ENCODE measurements at places on chromosomes 13 and 19.

GRCh38 chr19:31261019-31261602 is 88.1 kb downstream of the TSHZ3 start:
- no peak for DNase-seq

- DNase-seq = no peak
Observed at GRCh38 chr19:34310494-34310981, 54.5 kb upstream of the GPI start.

- DNase-seq = peak; percentile 81
Observed at GRCh38 chr19:36771261-36772231, 1.1 kb downstream of the ZNF850 start.

- DNase-seq = peak; percentile 33
Observed at GRCh38 chr13:43572656-43573360, 214.0 kb downstream of the ENOX1 start.

DNA sequence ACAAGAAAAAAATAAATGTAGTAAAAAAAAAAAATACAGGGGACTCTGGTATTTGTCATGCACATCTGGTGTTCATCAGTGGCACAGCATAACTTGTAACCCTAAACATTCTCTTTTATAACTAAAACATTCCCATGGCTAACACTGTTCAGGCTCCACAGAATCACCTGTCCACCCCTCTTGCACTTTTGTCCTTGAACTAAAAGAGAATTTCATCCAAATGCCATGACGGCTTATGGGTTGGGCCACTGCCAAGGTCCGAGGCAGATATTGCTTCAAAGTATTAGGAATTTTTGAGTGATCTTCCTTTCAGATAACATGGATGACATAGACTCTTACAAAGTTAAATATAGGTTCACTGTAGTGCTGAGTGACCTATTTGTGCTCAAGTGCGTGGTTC is 25.7 kb upstream of the SERP2 start:
- DNase-seq = peak; percentile 55

DNA sequence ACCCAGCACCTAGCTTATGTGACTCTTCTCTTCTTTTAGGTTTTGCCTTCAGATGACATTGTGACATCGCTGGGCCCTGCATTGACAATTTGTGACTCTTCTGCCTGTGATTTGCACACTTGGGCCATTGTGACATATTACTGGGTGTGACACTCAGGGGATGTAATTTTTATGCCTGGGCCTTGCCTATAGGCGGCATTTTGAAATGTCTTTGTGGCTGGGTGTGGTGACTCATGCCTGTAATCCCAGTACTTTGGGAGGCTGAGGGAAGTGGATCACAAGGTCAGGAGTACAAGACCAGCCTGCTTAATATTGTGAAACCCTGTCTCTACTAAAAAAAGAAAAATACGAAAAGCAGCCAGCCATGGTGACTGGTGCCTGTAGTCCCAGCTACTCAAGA is 28.4 kb upstream of the ZNF681 start:
- DNase-seq = peak; percentile 6

GRCh38 chr13:48194379-48194754 is 38.6 kb upstream of the ITM2B start:
- DNase-seq = no peak

DNA sequence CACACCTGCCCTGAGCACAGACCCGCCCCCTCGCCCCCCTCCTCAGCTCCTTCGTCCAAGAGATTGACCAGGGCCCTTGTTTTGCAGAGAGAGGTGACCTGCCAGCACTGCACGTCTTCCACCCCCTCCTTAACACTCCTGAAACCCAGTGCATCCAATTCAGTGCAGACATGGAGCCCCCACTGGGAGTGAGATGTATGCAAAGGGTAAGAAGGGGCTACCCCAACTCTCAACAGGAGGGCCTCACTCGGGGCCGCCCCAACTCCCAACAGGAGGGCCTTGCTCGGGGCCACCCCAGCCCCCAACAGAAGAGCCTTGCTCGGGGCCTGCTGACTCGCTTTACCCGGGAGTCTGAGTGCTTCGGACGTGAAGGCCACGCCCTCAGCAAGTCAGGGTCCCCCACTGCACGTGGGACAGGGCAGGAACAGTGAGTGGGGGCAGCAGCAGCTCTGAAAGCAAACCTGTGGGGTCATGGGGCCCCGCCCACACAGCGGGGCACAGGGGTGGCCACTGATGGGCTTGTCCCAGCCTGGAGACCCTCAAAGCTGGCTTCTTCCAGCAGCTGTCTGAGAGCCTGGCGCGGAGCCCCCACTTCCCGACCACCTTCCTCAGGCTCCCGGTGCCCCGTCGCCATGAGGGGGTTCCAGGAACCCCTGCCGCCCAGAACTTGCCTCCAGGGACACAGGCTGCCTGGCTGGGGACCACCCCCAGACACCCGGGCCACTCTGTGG is 5.6 kb downstream of the CACTIN start:
- no peak for DNase-seq

DNA sequence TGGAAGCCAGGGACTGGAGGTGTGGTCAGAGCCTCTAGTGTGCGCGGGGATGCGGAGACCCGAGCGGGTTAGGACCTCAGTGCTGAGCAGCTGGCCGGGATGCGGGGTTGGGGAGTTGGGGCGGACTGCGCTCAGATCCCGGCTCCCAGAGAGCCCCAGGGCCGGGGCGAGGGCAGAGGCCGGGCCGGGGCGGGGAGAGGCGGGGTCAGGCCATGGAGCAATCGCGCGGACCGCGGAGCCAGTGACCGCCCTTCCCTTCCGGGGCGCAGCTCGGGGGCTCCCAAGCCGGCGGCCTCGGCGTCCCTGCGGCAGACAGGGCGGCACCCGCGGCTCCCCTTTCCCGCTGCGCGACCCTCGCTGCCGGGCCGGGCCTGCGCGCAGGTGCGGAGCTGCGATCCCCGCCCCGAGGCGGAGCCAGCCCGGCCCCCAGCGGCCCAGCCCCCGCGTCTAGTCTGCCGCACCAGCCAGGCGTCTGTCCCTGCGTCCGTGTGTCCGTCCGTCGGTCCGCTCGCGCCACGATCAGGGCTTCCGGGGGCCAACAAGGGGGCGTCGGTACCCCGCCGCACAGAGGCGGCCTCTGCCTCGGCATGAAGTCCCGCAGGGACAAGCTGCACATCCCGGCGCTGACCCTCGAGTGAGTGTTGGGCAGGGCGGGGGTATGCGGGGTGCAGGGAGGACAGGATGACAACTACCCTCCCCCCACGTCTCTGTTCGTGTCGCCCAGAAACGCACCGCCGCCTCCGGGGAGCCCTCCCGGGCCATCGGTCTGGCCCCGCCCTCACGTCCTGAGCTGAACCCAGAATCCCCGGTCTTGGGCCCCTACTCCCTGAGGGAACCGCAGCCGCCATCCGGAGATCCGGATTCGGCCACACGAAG is 12.4 kb downstream of the MAST3 start:
- no peak for DNase-seq

DNA sequence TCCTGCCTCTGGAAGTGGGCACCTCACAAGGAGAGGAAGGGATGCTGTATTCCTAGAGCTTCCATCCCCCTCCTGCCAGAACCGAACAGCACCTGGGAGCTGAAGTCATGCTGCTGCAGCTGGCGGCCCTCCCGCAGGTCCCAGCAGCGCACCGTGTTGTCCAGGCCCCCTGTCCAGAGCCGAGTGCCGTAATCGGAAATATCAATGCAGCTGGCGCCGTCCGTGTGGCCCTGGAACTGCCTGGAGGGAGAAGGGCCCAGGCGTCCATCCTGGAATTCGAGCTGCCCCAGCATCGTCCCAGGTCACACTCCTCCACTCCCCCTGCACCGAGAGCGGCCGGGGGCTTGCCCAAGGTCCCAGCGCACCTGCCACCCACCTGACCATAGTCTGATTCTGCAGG is 23.7 kb downstream of the TLE2 start:
- DNase-seq = no peak

Data from fibroblast of mammary gland (primary cell).